ENCODE measurements at places on chromosomes 4 and X.

GRCh38 chrX:132216806-132217202 lies 2.4 kb downstream of the RAP2C start:
- DNase-seq = no peak

- no peak for DNase-seq
These were observed 104.9 kb downstream of the CHIC2 start for GRCh38 chr4:53959343-53960120.

- DNase-seq = peak; percentile 15
These were observed 25.9 kb downstream of the CFAP299 start for GRCh38 chr4:80361329-80361900.

DNA sequence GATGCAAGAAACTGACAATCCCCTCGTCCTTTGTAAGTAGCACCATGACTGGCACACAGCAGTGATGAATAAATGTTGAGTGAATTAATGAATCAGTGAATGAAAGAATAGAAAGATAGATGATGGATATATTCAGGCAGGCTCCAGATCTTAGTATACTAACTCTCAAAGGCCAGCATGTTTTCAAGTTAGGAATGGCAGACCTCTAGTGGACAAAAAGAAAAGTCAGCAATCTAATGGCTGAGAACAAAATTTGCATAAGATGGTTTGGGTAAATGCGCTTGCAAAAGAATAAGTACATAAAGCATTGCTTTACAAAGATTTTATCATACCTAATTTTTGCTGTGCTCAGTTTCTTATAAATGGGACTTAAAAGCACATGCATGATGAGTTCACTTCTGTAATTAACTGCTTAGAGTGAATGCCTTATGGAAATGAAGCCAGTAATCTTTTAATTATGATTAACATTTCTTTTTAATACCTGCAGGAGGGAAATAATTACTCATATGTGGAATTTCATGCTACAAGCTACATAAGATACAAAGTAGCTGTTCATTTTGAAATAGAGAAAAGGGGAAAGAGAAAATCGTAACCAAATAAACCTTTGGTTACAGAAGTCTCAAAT lies 126.9 kb upstream of the GPRIN3 start:
- DNase-seq = peak; percentile 13

DNA sequence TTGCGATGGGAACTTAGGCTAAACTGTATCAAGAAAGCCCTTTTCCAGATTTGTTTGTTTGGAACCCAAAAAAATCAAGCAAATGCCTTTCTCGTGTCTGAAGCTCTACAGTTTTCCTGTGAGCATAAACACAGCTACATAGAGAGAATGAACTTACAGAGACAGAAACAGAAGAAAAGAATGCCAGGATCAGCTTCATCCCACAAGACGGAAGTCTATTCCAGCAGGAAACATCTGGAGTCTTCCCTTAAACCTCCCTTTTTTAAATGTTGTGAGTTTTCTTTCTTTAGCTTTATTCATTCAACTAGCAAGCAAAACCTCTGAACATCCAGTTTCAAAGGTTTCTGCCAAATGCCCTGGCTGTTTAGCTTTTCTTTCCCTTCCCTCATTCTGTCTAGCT lies 32.6 kb upstream of the ZFP42 start:
- DNase-seq = no peak

DNA sequence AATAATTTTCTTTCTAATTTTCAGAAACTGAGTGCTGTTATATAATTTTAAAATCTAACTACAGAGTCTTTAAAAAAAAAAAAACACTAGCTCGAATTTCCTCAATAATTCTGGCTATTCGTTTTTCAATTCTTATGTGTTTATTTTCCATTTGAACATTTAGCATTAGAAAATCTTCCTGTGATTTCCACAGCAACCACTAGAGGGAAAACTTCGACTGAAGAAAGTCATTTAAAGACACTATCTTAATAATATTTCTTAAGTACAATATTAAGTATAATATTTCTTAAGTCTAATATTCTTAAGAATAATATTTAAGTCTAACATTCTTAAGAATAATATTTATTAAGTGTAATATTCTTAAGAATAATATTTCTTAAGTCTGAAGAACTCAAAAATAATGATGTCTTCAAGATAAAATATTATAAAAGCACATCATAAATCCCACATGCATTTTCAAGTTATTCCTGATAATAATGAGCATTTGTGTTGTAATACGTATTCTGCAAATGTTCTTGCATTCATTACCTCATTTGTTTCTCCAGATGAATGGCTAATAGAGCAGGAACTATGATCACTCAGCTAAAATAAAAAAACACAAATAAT lies 118.4 kb upstream of the WDR17 start:
- no peak for DNase-seq

Data from hepatic stellate cell (primary cell).